Mesothelial cell of epicardium (in vitro differentiated cells): ENCODE measurements at places on chromosomes 2 and 18. TPM values are rescaled to one million over a fixed set of nuclear protein-coding genes. Genes with fewer than 3 reads are reported as not detected.

DNA sequence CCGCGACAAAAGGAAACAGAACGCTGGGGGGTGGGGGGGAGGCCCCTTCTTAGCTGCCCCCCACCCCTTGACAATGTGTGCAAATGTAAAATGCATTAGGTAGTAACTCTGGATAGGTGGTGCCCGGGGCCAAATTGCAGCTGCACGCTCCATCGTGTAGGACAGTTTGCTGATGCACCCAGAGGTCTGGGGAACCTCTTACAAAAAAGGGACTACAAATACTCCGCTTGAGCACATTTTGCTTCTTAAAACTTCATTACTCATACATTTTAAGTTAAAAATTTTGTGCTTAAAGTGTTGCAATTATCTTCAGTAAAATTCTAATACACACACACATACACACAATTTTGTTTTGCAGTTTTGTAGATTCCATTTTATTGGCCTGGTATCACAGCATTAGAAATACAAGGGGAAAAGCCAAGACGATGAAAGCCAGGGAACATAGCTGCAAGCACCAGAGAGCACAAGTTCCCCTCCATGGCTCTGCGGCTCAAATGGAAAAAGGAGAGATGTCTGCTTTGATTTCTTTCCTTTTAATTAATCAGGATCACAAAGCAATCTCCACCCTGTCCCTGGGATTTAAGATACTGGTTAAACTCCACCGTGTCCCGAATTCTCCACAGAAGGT is 582.1 kb downstream of the ZEB2 start:
- no peak for DNase-seq

DNA sequence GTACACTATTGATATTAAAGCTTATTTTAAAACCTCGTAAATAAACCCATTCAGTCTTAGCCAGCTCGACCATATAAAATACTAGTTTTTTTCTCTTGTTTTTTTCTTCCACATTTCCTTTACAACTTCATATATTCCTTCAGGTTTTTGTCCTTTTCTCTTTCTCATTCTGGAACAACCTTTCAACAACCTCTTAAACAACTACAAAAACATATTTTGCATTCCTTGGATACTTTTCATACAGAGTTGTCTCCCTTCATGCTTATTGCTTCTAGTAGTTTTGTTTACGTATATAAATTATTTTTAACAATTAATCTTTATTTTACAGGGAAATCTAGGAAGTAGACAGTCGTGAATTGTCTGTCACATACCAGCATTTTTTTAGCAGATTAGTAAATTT is 41.2 kb downstream of the COMMD1 start:
- DNase-seq = no peak

GRCh38 chr2:205675861-205676516 is 6.3 kb upstream of the NRP2 start:
- no peak for DNase-seq

GRCh38 chr2:145075454-145076062 is 555.6 kb upstream of the ZEB2 start:
- no peak for DNase-seq

GRCh38 chr2:107737756-107738155 is 88.9 kb upstream of the RGPD4 start:
- DNase-seq = no peak

GRCh38 chr2:171279983-171280790 is 119.5 kb upstream of the TLK1 start:
- DNase-seq = no peak

DNA sequence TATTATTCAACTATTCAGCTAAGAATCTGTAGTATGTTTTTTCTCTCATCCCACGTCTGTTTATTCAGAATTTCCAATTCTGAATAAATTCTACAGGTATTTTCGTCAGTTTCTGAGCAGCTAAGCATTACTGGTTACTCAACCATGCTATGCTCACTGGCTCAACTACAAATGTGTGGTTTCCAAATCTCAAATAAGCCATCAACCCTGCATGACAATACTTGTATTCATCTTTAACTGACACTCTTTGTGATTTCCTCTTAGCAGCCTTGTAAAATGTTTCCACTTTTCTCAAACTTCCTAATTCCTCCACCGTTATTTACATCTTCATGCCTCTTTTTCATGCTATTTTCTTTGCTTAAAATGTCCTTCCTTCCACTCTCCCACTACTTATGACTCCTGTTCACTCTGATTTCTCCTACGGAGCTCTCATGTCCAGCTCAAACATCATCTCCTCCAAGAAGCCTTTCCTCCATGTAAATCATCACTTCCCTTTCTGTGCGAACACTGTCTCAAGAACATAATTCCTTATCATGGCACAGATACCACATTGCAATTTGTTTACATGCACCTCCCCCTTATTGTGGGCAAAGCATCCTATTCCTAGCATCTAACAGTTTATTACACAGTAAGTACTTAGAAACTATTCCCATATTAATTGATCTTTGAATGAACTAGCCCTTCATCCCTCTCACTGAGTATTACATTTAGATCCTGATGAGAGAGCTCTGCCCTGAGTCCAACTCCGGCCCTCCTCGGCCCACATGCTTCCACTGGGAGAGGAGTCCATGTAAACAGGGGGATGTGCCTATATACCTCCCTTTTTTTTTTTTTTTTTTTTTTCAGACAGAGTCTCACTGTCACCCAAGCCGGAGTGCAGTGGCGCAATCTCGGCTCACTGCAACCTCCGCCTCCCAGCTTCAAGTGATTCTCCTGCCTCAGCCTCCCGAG is 10.5 kb downstream of the CCDC88A start:
- DNase-seq = no peak

DNA sequence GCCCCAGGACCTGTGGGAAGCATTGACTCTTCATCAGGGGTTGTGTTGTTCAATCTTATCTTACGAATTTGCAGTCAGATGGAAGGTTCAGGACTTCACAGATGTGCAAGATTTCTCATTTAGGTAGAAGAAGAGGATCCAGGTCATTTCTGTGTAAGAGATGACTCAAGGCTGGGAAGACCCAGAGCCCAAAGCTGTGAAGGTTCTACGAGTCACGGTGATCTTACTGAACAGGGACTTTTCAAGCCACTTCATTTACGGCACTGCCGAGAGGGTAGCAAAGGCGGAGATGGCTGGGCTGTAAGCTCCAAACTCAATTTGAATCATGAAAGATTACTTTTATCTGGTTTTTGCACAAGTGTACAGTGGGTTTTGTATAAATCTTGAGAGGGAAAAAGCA is 228.0 kb upstream of the MEX3C start:
- no peak for DNase-seq

- no peak for DNase-seq
Measured at GRCh38 chr2:17981936-17982335, 103.5 kb downstream of the KCNS3 start.

DNA sequence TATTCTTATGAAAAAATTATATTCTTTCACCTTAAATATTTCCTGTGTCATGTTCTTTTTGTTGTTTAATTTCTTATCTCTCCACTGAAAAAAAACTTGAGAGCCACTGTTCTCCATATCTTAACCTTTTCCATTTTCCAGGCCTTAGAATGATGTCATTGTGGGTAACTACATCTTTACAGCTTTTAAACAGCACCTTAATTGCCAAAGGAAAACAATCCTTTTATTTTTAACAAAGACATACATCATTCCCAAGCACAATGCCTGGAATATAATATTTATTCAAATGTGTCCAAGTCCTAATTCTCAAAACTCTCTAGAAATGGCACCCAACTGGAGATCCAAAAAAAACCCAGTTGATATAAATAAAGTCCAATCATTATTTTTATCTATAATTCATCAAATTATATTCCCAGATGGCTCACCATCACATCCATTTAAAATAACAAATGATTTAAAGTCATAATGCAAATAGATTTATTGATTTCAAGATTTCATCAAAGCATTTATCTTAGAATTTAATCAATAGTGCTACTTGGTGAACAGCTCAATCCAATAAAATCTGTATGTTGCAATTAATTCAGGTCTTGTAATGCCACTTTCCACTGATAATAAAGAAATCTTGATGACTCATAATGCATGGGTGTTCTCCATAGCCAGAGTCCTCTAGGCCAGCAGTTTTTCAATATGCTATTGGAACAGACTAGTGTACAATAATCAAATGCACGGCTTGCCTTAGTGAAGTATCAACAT is 107.1 kb upstream of the MAPRE2 start:
- DNase-seq = no peak

GRCh38 chr18:70284976-70285620 is 3.7 kb upstream of the SOCS6 start:
- no peak for DNase-seq

GRCh38 chr18:76553715-76554546 is 58.9 kb upstream of the ZNF516 start:
- no peak for DNase-seq

DNA sequence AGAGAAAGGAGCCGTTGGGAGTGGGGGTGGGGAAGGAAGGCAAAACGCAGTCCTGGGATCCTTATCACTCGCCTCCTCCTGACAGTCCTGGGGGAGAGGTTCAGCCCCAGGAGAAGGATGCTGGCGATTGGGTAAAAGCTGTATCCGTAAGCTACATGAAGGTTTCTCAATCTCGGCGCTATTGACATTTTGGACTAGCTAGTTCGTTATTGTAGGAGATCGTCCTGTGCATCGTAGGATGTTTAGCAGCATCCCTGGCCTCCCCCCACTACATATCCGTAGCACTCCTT is 511 bp upstream of the TP53I3 start:
- no peak for DNase-seq

DNA sequence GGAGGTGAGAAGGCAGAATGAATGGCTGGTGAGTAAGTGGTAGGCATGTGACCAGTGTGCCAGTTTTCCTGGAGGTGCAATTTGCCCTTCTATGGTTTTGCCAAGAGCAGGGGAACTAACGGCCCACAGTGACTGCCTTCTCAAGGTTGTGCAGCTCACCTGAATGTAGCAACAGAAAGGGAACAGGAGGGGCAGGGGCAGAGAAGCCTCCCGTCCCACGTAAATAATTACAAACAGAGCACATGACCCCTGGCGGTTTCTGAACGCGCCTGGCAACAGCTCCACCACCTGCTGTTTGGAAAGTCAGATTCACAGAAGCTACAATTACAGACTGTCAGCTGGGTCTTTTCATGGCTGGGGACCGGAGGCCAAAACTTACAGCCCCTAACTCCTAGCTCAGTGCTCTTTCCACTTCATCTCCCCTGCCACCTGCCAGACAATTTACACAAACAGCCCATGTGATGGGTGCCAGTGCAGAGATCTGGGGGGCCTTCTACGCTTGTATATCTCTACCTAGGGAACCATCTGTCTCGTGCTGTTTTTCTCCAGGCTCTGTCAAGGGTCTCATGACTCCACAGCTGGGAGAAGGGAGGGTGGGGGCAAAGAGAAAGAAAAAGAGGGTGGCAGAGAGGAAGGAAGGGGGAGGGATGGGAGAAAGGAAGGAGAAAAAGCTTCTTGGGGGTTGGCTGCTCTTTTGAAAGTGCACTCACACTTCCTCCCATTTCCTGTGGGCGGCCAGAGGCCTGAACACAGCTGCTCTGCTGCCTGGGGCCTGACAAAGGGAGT is 69.6 kb downstream of the POLR1A start:
- DNase-seq = no peak

DNA sequence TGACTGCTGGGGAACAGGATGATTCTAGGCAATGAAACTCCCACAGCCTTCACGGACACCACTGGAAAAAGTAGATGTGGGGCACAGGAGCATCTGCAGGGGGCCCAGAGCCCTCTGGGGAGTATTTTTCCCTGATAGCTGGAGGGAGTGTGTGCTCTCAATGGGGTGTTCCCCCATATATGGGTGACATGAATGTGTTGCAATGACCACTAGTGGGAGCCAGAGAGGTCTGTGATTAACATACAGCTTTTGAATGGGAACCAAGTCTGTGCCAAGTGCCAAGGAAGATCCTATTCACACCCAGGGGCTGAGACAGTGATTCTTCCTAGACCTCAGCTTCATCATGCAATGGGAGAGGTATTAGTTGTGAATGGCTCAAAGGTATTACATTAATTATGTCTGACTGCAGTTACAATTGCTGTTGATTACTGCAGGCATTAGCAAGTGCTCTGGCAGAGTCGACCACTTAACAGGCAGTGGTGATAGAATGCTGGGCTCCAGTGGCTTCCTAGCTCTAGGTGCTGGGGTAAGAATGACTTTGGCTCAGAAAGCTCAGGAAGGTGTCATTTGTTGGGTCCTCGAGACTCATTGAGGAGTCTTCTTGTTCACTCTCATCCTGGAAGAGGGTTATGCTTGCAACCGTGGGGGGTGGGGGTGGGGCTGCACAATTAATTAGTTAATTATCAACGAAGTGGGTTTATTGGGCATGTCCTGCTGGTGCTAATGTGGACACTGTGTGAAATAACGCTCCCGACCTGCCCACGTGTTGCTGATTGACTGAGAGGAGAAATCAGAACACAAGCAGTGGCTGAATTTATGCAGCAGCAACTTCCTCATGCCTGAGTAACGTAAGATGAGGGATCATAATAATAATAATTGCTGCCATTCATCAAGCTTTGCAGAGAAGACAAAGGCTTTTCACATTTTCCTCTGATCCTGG is 194.1 kb downstream of the CLIP4 start:
- no peak for DNase-seq

DNA sequence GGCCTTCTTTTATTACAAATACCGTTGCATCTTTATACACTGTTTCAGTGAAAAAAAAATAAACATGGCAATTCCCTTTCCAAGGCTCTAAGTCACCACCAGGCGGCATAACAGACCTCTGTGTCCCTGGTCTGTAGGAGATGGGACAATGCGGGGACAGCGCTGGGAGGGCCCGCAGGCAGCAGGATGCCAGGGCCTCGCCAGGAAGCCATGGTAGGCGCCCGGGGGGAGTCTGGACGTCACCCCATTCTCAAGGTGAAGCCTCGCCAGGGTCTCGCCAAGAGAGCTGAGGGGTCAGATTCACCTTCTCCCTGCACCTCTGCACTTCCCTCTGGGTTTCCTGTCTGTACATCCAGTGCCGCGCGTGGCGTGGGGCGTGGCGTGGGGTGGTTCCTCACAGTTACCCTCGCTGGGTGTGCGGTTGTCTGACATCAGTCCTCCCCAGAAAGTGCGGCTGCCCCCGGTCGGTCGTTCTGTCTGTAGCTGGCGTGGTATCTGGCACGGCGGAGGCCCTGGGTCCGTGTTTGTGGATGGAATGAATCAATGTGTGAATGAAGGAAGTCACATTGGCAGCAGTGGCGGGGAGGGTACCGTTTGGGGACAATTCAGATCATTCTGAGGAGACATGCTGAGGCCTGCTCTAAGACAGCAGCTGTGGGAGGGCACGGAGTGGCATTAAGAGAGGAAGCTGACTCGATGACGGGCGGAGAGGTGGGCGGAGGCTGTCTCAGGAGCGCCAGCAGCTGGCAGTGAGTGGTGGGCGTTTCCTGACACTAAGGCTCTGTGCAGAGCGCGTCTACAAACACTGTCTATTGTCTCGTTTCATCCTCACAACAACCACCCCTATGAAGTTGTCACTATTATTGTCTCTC is 46.0 kb downstream of the LRRFIP1 start:
- no peak for DNase-seq

- DNase-seq = no peak
Measured at GRCh38 chr2:79876430-79876829, 363.6 kb downstream of the CTNNA2 start.

GRCh38 chr2:30302566-30302965 is 71.2 kb downstream of the LBH start:
- no peak for DNase-seq

GRCh38 chr2:151928380-151928779 is 100.2 kb upstream of the ARL5A start:
- no peak for DNase-seq

- DNase-seq = no peak
Measured at GRCh38 chr18:68769461-68769860, 28.4 kb upstream of the CCDC102B start.

Gene ST3GAL5
- 23.2 to 28.6 TPM (median 25.8 TPM) in 3 replicates for total RNA-seq

Gene NCOA1
- 35.1 to 37.1 TPM (median 36.8 TPM) in 3 replicates for total RNA-seq

Gene SERPINB11
- total RNA-seq = not detected in 3 replicates

Gene TEX44
- not detected in 3 replicates for total RNA-seq
